ENCODE measurements at places on chromosomes 6 and 20.
A peak's percentile ranks its signal among the peaks of the same experiment; 100 is the strongest.

GRCh38 chr20:1994627-1995026 is 769 bp upstream of the PDYN start:
- no peaks in the 10 kb centered on the region for H3K27me3 ChIP-seq
- H3K36me3 ChIP-seq, result no peaks in the 10 kb centered on the region
- DNase-seq, result no peak
- no peak overlapping the region for H3K27ac ChIP-seq
- H3K4me3 ChIP-seq, result no peak overlapping the region

DNA sequence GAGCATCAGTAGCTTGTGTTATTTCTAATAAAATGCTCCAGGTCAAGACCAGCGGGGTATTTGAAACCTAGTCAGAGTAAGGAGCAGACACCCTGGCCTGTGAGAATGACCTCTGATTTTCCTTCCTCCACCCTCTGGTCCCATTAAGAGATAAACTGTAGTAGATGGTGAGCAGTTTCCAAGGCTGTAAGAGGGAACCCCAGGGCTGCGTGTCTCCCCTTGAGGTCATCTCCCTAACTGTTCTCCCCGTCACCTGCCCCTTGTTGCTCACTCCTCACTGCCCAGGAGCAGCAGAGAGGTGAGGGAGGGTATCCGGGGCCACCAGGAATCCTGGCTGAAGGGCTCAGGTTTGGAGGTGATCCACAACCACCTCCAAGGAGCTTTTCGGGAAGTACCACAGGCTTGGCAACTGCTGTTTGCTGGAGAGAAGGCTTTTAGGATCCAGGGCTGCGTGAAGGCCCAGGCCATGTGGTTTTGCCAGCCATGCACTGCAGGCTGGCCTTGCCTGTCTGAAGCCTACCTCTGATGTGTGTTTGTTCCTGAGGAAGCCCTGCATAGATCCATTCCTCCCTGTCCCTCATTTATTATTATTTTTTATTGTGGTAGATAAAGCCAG is 62.5 kb downstream of the RREB1 start:
- H3K27me3 ChIP-seq, result no peaks in the 10 kb centered on the region
- peaks cover 84% of the 10 kb centered on the region for H3K4me1 ChIP-seq
- no peak for DNase-seq
- no peaks in the 10 kb centered on the region for H3K36me3 ChIP-seq
- no peak overlapping the region for H3K4me3 ChIP-seq

DNA sequence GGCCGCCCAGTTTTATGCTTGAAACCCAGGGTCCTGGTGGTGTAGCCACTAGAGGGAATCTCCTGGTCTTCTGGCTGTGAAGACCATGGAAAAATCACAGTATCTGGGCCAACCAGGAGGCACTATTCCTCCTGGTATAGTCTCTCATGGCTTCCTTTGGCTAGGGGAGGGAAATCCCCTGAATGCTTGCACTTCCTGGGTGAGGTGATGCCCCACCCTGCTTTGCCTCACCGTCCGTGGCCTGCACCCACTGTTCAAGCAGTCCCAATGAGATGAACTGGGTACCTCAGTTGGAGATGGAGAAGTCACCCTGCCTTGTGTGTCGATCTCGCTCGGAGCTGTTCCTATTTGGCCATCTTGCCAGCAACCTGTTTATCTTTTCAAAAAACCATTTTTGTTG is 10.1 kb upstream of the ZNF337 start:
- no peak overlapping the region for H3K27ac ChIP-seq
- no peaks in the 10 kb centered on the region for H3K27me3 ChIP-seq
- H3K4me1 ChIP-seq, result no peaks in the 10 kb centered on the region
- no peaks in the 10 kb centered on the region for H3K36me3 ChIP-seq
- DNase-seq, result no peak

- no peak overlapping the region for H3K4me3 ChIP-seq
- no peaks in the 10 kb centered on the region for H3K36me3 ChIP-seq
- peak; percentile 72 for DNase-seq
- H3K27ac ChIP-seq, result peak overlapping the region; percentile 81
Measured at GRCh38 chr6:41429506-41430504, 94.4 kb downstream of the NCR2 start.

- no peaks in the 10 kb centered on the region for H3K36me3 ChIP-seq
- H3K4me1 ChIP-seq, result no peaks in the 10 kb centered on the region
- H3K27ac ChIP-seq, result no peak overlapping the region
Measured at GRCh38 chr6:149224399-149224798, 93.1 kb upstream of the TAB2 start.

DNA sequence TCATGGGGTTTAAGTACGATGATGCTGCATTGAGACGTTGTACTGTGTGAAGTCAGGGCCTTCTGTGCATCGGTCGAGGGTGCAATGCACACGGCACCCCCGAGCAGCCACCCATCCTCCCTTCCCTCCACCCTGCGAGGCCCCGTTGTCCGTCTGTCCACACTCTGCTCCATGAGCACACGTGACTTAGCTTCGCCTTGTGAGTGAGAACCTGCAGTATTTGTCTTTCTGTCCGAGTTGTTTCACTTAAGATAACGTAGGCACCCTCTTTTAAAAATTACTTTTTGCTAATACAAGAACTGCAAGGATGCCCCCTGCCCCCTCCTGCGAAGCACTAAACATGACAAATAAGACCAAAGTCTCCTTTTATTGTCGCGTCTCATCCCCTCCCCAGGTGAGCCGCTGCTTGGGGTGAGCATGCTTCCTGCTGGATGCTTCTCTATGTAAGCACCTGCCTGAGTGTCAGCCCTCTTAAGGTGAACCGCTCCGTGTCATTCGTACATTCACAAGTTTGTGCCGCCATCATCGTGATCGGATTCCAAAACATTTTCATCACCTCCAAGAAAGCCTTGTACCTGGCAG is 3.6 kb upstream of the RBBP8NL start:
- no peak overlapping the region for H3K27ac ChIP-seq
- no peaks in the 10 kb centered on the region for H3K4me1 ChIP-seq
- H3K36me3 ChIP-seq, result no peaks in the 10 kb centered on the region
- no peak overlapping the region for H3K4me3 ChIP-seq
- DNase-seq, result no peak
- H3K27me3 ChIP-seq, result no peaks in the 10 kb centered on the region

DNA sequence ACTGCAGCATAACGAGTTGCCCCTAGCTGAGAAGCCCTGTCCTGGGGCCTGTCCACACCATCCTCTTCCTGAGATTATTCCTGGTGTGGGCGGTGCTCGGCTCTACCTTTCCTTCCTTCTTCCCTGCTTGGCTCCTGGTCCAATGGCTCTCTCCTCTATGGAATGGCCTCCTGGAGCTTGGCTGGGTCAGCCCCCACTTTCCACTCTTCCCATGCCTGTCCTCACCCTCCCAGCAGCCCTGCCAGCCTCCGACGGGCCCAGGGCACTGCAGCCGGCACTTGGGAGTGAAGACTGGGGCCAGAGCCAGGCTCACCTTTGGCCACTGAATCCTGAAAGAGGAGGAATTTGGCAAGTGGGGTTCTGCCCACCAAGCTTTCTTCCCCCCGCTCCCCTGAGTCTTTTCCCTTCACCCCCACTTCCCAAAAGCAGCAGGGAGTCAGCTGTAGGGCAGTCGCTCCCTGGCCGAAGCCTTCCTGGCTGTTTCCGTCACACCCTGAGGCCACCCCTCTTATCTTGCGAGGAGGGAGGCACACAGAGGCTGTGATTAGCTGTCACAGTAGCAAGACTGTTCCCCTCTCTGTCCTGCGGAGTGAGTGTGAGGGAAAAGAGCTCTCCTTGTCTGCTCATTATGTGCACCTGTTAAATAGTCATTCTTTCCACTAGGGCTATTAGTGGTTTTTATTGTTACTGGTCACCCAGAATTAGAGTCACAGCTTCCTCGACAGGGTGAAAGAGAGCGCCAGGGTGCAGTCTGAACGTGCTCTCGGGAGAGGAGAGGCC is 6.3 kb upstream of the CDSN start:
- H3K4me1 ChIP-seq, result peaks cover 15% of the 10 kb centered on the region
- no peak for DNase-seq
- H3K27me3 ChIP-seq, result no peaks in the 10 kb centered on the region
- no peak overlapping the region for H3K27ac ChIP-seq

- H3K27me3 ChIP-seq, result no peaks in the 10 kb centered on the region
- peaks cover 8% of the 10 kb centered on the region for H3K36me3 ChIP-seq
- H3K4me3 ChIP-seq, result peak overlapping the region; percentile 99
- H3K27ac ChIP-seq, result peak overlapping the region; percentile 97
- no peak for DNase-seq
- no peaks in the 10 kb centered on the region for H3K4me1 ChIP-seq
Measured at GRCh38 chr6:70413992-70414494, 735 bp downstream of the FAM135A start.

DNA sequence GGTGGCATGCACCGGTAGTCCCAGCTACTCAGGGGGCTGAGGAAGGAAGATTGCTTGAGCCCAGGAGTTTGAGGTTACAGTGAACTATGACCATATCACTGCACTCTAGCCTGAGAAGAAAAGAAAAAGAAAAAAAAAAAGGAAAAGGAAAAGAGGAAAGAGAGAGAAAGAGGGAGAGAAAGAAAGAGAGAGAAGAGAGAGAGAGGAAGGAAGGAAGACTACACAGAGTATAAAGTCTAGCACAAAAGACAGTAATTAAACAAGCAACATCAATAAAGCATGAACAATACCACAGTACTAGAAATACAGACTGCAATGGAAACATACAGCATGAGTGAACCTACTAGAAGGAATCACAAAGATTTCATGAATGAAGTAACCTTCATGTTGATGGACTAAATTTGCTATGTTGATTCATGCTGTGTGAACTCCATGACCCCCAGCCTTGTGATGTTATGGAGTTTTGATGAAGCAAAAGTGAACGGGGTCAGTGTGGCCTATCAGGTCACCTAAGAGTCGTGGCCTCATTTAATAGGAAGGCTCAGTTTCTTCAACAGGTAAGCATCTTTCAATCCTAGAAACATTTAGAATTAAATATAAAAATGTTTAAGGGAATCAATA is 57.6 kb downstream of the NUDT3 start:
- no peak for DNase-seq
- peak overlapping the region; percentile 18 for H3K27ac ChIP-seq
- H3K27me3 ChIP-seq, result no peaks in the 10 kb centered on the region
- H3K36me3 ChIP-seq, result no peaks in the 10 kb centered on the region

GRCh38 chr6:16789329-16790038 is 28.2 kb upstream of the ATXN1 start:
- no peak for DNase-seq
- H3K27ac ChIP-seq, result no peak overlapping the region
- H3K27me3 ChIP-seq, result no peaks in the 10 kb centered on the region
- H3K36me3 ChIP-seq, result no peaks in the 10 kb centered on the region

DNA sequence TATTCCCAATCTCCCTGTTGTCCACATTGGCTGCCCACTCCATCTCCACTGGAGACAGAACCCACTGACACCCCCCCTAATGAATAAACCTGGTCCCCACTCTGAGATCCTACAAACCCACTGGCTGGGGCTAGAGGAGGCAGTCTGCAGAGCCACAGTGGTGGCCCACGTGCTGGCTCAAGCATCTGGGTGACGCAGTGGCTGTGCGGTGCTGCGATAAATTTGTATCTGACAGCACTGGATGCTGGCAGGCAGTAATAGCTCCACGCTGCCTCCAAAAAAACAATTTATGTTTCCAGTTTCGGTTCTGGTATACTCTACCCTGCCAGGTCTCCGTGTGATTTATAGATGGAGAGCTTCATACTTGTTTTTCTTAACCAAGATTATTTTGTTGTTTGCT is 87.1 kb upstream of the SYNDIG1 start:
- H3K4me1 ChIP-seq, result peaks cover 14% of the 10 kb centered on the region
- no peak overlapping the region for H3K4me3 ChIP-seq
- no peaks in the 10 kb centered on the region for H3K27me3 ChIP-seq

DNA sequence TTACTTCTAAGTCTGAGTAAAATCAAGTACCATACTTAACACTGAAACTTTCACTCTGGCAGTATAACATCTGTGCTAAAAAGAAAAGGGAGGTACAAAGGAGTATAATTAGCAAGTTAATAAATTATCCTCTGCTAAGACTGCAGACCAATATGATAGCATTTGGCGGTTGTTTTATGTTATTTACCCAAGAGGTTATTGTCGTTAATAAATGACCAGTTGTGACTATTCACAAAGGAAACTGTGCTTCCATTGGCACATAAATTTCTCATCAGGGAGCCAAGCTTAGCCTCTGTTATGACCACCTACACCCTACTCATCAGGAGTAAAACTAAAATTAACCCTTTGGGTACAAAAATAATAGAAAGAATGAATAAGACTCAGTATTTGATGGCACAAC is 86.5 kb downstream of the CRYBG1 start:
- H3K27me3 ChIP-seq, result no peaks in the 10 kb centered on the region
- no peak for DNase-seq
- H3K4me1 ChIP-seq, result no peaks in the 10 kb centered on the region
- no peak overlapping the region for H3K27ac ChIP-seq

DNA sequence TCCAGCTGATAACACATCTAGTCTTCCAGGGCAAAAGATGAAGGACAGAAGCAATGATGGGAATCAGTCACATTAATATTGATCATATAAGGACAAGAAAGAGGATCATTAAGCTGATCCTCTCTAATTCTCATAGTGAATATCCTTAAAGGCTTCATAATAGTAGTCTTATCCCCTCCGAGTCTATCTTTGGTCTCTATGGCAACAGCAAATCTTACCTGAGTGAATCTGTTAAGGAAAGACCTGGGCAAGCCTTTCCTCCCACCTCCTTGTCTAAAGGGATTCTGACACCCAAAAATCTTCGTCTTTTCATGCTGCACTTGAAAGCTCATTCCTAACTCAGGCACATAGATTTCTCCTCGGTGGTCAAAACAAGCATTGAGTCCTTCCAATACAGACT is 86.4 kb upstream of the LYRM2 start:
- no peak for DNase-seq
- no peak overlapping the region for H3K4me3 ChIP-seq
- H3K36me3 ChIP-seq, result peaks cover 74% of the 10 kb centered on the region
- no peaks in the 10 kb centered on the region for H3K4me1 ChIP-seq
- H3K27me3 ChIP-seq, result no peaks in the 10 kb centered on the region
